CD4-positive, alpha-beta T cell treated with Interleukin-4 for 1 hour (primary cell): ENCODE measurements at places on chromosomes 11 and 22.

DNA sequence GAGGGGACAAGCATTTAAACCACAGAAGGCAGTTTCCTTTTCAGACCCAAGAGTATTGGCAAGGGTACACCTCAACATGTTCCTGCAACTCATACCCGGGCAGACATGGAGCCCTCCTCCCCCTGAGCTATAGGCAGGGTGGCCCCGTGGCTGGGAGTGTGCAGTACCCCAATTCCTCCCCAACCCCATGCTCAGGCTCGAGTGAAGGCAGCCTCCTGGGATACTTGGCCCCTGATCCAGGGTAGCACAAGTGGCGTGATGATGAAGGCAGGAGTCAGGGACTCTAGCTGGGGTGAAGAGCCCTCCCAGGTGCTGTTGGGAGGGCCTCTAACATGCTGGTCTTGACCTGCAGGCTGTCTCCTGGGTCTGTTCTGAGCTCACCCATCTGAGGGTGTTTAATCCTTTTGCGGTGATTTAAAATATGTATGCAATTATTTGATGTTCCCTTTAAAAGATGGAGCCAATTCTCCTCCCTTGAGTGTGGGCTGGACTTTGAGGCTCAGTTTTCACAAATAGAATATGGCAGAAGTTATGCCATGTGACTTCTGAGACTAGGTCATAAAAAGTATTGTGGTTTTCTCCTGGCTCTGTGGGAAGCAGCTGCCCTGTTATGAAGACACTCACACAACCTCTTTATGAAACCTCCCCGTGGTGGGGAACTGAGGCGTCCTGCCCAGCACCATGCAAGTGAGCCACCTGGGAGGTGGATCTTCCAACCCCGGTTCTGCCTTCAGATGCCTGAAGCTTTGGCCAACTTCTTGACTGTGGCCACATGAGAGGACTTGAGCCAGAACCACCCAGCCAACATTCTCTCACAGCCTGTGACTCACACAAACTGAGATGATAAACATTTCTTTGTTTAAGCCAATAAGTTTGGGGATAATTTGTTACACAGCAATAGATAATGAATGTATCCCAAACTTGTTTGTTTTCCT lies 54.7 kb upstream of the NECTIN1 start:
- no peak for DNase-seq

- peak; percentile 9 for DNase-seq
These were observed 72.5 kb upstream of the ZBED5 start for GRCh38 chr11:10930224-10930971.

DNA sequence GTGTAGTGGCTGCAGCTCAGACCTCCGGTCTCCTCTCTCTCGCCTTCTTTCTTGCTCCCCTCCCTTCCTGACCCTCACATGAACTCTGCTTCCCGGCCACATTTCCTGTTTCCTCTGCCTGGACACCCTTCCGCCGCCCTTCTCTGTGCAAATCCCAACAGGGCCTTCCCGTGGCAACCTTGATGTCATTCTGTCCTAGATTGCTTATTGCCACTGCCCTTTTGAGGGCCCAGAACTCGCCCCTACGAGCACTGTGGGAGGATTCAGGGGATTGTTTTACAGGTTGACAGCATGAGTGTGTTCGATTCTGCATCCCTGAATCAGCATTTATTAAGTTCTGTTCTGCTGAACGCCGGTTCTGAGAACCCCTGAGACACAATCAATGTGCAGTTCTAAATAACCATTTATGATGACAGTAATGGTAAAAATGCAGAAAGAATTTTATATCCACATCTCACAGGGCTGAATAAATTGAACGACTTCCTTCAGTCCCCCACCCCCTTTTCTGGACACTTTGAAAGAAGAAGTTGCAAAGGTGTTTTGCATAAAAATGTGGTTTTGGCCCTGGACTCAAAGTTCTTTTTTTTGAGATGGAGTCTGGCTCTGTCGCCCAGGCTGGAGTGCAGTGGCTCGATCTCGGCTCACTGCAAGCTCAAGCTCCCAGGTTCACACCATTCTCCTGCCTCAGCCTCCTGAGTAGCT lies 6.4 kb downstream of the BATF2 start:
- DNase-seq: peak; percentile 16

DNA sequence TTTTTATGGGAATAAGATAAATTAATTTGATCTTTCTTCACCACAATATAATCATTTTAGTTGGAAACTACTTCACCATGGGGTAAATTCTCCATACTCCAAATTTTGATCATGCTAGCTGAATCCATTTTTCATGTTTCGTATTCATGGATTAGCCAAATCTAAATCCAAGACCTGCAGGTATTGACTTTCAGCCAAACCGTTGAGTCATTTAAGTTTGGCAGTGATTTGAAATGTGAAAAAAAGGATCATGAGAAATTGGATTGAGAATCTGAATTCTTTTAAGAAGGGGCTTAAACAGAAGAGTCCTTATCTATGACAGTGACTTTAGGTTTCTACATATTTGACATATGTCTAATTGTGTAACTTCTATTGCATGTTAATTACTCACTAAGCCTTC lies 5.3 kb downstream of the GAS2 start:
- no peak for DNase-seq

DNA sequence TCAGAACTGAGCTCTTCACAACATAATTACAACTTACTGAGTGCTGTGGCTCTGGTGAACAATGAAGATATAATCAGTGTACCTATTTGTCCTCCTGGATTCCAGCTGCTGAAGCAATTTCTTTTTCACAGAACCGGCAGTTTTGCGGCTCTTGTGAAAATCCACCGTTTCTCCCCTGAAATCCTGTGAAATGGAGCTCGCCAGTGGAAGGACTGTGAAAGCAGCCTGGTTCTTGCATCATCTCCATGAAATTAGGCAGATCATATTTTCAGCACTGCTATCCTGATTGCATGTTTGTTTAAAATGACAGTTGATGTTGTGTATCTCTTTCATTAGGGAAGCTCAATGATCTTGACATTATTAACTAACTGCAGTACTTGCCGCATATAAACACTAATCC lies 120.2 kb upstream of the SNX19 start:
- DNase-seq: no peak

DNA sequence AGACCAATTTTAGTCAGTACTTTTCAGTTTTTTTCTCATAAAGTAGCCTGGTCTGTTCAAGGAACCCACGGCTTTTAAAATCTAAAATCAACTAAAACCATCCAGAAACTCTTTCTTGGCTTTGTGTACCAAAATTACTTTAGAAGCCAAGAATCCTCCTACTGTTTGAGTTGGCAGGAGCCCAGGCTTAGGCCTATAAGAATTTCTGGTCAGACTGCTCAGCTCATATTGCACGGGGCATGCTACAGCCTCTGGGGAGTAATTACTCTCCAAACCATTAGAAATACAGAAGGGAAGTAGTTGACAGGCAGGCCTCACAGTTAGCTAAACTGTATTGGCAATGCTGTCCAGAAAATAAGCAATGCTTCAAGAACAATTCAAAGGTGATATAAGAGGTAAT lies 1862.9 kb upstream of the RAG2 start:
- DNase-seq: no peak

GRCh38 chr11:61718621-61719302 lies 33.7 kb upstream of the MYRF start:
- no peak for DNase-seq

DNA sequence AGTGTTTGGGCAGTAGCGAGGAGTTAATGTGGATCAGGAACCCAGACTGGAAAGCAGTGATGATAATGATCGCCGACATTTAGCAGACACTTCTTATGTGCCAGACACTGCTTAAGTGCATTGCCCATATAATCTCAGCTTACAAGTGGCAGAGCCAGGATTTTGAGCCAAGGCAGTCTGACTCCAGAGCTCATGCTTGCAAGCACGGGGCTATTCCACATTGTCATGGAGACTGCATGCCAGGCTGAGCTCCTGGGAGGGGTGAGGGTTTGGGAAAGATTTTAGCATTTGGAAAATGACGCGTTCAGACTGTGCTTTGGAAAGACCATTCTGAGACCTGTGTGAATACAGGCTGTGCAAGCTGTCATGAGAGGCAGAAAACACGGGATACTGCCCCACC lies 302.7 kb downstream of the DDX10 start:
- no peak for DNase-seq

GRCh38 chr22:32853662-32854061 lies 52.2 kb downstream of the TIMP3 start:
- DNase-seq: no peak

GRCh38 chr11:100861212-100861611 lies 174.1 kb downstream of the ARHGAP42 start:
- no peak for DNase-seq
